ENCODE measurements at places on chromosomes 5 and 9.

- DNase-seq = no peak
Measured at GRCh38 chr5:140554454-140554853, 2.8 kb downstream of the SRA1 start.

DNA sequence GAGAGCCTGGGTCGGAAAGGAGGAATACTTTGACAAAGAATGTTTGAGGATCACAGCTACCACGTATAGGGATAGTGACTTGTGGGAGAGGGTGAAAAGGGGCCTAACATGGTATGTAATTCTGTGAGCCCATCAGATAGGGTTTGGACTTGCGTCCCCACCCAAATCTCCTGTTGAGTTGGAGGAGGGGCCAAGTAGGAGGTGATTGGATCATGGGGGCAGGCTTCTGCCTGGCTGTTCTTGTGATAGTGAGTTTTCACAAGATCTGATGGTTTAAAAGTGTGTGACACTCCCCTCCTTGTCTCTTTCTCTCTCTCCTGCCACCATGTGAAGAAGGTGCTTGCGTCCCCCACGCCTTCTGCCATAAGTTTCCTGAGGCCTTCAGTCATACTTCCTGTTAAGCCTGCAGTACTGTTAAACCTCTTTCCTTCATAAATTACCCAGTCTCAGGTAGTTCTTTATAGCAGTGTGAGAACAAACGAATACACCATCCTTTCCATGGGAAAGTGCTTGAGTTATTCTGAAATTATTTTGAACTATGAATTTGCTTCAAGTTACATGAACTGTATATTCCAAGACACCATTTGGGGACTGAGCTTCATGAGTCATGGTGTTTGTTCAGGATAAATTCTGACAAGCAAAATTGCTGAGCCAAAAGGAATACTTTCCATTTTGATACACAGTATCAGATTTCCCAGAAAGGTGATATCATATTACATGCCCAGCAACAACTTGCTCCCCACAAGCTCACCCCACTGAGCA, 68.8 kb upstream of the SSBP2 start:
- DNase-seq = no peak

- DNase-seq = peak; percentile 20
Measured at GRCh38 chr9:68669218-68669617, 35.8 kb upstream of the PIP5K1B start.

- no peak for DNase-seq
Measured at GRCh38 chr5:82313016-82313415, 34.9 kb upstream of the RPS23 start.

GRCh38 chr5:15026944-15027343, 155.4 kb upstream of the ANKH start:
- no peak for DNase-seq

- DNase-seq = no peak
Measured at GRCh38 chr5:173913686-173914321, 25.7 kb downstream of the CPEB4 start.

- no peak for DNase-seq
Measured at GRCh38 chr5:123389794-123390193, 33.4 kb downstream of the CEP120 start.

- no peak for DNase-seq
Measured at GRCh38 chr5:33840927-33841547, 50.8 kb downstream of the ADAMTS12 start.

DNA sequence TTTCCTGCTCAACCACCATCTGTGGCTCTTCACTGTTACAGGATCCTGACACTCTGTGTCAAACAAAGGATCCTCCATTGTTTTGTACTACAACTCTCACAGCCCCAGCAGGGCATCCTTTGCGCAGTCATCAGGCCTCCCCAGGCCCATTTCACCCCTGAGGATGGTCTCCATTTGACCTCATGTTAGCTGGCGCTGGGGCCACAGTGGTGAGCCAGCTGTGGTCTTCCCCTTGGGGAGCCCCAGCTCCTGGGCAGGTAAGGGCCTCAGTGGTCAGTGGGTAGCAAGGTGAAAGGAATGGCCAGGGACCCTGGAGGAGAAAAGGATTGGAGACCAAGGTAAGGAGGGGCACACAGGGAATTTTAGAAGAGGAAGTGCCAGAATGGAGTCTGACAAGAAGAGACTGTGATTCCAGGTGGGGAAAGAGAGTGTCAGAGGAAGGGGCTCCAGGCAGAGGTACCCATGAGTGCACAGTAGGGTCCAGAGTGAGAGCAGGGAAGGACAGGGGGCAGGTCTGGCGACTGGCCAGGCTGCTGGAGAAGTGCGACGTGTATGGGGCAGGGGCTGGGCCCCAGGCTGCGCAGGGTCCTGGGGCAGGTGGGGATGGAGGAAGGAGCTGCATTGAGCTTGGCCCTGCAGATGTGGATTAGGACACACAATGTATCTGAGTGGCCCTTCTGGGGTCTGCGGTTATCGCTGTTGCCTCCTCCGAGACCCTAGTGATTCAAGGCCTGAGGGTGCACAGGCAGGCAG, 109.9 kb downstream of the PHF2 start:
- DNase-seq = no peak

DNA sequence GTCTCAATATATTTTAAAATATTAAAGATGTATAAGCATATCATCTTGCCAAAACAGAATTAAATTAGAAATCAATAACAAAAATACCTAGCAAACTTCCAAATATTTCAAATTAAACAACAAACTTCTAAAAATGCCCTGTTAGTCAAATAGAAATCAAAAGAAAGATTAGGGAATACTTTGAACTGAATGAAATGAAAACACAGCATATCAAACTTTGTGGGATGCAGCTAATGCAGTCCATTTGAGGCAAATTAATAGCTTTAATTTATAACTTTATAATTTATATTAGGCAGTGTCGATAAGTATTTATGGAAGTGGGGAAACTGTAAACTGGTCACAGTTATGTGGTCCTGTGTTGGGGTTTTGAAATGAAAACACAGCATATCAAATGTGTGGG, 17.1 kb downstream of the SLC6A3 start:
- no peak for DNase-seq

DNA sequence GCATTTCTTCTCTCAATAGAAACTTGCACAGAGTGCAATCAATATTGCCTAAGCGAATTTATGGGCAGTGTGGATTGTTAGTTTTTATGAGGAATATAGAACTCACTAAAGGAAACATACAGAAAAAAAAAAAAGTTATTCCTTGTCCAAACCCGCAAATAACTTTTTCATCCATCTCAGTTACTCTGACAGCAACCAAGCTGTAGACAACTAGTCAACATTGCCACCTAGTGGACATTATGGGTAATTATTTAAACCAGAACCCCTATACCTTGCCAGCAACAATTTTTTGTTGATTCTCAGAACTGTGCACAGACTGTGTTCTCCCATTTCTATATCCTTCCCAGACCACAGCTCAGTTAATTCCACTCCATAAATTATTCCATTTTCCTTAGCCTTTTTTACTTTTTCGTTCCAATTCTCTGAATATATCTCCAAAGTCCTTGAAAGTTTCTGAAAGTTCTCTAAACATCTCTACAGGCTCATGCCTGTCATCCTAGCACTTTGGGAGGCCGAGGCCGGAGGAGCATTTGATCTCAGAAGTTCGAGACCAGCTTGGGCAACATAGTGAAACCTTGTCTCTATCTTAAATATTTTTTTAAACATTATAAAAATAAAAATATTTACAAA, 2.6 kb upstream of the AFAP1L1 start:
- no peak for DNase-seq

GRCh38 chr5:91257301-91257700, 125.8 kb downstream of the ARRDC3 start:
- DNase-seq = no peak

- peak; percentile 92 for DNase-seq
Measured at GRCh38 chr9:113056191-113057106, at the start of gene ZFP37. Gene ZFP37 (minus strand): TSS chr9:113056724. CDS start chr9:113056688, 36 bp downstream.

DNA sequence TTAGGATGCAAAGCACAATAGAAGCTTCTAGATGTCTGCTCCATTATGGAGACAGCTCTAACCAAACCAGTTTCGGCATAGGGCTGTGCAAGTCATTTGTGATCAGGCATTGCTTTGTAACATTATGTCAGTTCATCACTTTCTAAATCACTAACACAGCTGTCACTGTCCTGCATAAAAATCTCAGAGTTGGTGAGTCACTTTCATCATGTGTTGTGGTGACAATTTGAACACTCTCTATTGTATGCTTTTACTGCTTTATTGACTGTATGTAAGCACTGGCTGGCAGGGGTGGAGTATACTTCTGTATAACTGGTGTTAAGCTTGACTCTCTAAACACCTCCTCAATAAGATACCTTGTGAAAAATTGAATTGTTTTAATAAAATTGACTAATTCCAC, 77.9 kb downstream of the SLCO4C1 start:
- no peak for DNase-seq

GRCh38 chr5:12522116-12522515, 617.9 kb upstream of the CTNND2 start:
- no peak for DNase-seq

DNA sequence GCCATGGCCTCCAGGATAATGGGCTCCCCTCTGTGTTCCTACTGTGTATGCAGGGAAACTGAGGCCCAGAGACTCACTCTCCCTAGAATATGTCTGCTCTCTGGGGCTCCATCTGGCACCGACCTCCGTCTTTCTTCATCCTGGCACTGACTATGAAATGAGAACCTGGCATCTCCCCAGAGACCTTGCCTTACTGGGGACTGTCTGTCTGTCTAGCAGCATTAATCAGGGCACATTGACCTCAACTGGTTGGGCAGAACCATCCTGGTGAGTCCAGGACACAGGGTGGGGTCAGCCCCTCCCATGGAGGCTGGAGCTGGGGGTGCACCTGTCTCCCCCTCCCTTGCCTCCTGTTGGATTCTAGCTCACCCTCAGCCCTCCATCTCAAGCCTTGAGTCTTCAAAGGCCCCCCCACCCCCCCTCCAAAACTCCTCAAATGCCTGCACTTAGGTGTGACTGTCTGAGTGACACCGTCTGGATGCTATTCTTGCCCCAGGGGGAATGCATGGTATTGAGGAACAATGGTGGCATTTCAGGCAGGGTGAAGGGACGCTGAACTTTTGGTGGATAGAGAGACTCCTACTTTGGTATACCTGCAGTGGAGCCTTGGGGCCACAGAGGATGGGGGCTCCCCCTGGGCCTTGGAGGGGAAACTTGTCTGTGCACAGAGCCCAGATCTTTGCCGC, 12.8 kb upstream of the PITX1 start:
- no peak for DNase-seq

- DNase-seq = no peak
Measured at GRCh38 chr9:38280251-38280800, 112.2 kb upstream of the ALDH1B1 start.

- DNase-seq = no peak
Measured at GRCh38 chr5:9401786-9402472, 143.9 kb downstream of the SEMA5A start.

- no peak for DNase-seq
Measured at GRCh38 chr5:150120062-150120441, 33.7 kb upstream of the CSF1R start.

DNA sequence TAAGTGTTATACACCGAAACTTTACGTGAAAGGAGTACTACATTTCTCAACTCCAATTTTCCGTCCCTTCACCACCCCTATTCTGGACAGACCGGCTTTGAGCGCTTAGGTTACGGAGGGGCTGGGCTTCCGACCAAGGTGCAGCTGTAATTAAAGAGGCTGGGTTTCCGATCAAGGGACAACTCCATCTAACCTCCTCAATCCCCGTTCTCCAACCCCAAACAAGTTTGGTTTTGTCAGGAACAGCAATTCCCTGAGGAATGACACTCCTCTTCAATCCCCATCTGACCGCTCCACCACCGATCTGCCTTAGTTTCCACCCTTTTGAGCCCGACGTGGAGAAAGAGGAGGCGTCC, 577 bp downstream of the TUT7 start:
- no peak for DNase-seq

- DNase-seq = no peak
Measured at GRCh38 chr5:18932081-18932480, 1055.9 kb downstream of the CDH18 start.

DNA sequence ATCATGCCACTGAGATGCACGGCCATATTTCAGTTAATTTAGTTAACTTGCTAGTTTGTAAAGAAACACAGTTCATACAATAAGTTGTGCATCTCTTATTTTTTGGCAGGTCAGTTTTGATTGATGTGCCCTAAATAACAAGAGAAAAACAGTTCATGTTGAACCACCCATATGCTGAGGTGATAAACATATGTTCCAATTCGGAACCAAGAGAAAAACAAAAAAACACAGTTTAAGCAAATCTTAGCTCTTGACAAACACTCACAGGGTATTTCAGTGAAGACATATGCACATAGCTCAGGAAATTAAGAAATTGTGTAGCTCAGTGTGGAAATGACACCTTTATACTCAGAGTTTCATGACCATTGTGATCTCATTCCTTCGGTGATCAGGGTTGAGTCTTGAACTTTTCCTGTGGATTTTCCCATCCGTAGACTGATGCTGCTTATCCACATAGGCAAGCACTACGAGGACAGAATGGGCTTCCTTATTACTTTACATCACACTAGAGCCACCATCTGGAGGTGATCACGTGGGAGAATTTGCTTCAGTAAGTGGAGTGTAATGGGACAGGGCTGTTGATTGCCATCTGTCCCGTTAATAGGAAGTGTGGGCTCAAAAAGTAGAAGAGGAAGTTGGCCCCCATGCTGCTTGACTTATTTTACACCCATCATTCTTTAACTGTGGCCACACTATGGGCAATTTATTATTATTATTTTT, 773.0 kb downstream of the MTRR start:
- DNase-seq = no peak

- no peak for DNase-seq
Measured at GRCh38 chr9:132616725-132617124, 34.3 kb downstream of the BARHL1 start.

- no peak for DNase-seq
Measured at GRCh38 chr5:22596404-22596970, 256.7 kb downstream of the CDH12 start.

- no peak for DNase-seq
Measured at GRCh38 chr9:34254141-34254913, 74.7 kb downstream of the KIF24 start.

DNA sequence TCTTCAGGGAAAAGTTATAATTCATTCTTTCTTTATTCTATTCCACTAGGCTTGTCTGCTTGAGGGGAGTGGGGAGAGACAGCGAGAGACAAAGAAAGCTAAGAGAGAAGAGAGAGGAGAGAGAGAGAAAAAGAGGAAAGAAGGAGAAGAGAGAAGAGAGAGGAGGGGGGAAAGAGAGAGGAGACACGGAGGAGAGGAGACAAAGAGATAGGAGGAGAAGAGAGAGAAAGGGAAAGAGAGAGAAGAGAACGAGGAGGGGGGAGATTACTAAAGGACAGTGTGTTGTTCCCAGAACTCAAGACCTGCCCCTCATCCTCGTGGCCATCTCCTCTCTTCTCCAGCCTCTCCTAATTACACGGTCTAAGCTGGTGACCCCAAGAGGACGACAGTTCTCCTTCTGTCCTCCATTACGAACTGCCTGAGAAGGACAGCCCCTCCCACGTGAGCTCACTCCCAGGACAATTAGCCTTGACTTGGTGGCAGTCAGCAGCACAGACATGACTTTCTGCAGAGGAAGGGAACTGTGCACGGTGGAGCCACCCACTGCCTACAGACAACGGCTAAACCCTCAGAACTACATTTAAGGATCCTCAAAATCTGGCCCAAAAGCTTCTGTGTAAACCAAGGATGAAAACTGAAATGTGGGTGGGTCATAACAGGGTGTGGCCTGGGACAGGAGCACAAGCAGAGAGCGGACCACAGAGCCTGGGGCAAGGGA, 99.1 kb downstream of the COL23A1 start:
- no peak for DNase-seq

GRCh38 chr5:149808264-149808982, 78.3 kb downstream of the PPARGC1B start:
- no peak for DNase-seq

Data from neural crest cell (in vitro differentiated cells).